ENCODE measurements at places on chromosomes 16 and 17.

- DNase-seq: no peak
Measured at GRCh38 chr16:72947379-72948237, 100.3 kb downstream of the ZFHX3 start.

DNA sequence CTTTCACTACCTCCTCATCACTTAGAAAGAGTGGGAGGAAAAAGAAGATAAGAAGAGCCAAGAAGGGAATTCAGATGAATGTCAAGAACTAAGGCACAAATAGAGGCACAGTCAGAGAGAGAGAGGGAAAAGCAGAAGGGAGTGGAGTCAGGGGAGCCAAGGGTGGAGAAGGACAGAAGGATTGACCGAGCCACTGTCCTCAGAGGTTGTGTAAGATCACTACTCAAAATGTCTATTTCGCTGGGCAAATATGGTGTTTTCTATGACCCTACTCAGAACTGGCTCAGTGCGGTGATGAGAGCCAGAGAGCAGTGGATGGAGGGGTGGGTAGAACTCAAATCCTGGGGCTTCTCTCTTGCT lies 139.2 kb upstream of the HS3ST2 start:
- no peak for DNase-seq

- no peak for DNase-seq
Measured at GRCh38 chr16:67229906-67230808, 3.2 kb downstream of the TMEM208 start.

DNA sequence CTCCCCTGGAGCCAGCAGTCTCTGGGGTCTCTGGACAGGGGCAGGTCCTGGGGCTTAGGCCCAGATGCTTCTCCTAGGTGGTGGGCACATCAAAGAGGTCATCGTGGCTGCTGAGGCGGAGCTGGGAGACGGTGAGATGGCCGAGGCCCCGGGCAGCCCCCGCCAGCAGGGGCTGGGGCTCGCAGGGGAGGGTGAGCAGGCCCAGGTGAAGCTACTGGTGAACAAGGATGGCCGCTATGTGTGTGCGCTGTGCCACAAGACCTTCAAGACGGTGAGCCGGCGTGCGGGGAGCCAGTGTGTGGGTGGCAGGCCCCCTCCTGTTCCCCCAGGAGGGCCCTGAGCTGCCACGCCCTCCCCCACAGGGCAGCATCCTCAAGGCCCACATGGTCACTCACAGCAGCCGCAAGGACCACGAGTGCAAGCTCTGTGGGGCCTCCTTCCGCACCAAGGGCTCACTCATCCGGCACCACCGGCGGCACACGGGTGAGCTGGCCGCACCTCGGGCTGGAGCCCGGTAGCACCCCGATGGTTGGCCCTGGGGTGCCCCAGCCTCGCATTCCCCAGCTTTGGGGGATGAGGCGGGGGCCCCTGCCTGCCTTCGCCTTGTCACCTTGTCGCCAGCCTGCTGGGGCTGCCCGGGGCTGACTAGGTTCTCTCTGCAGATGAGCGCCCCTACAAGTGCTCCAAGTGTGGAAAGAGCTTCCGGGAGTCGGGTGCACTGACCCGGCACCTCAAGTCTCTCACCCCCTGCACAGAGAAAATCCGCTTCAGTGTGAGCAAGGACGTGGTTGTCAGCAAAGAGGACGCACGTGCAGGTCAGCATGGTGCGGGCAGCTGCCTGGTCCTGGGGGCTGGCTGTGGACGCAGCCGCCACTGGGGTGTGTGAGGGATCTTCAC lies 3.9 kb upstream of the DNASE1L2 start:
- DNase-seq: no peak

- DNase-seq: no peak
Measured at GRCh38 chr16:27406511-27407128, 4.6 kb downstream of the IL21R start.

DNA sequence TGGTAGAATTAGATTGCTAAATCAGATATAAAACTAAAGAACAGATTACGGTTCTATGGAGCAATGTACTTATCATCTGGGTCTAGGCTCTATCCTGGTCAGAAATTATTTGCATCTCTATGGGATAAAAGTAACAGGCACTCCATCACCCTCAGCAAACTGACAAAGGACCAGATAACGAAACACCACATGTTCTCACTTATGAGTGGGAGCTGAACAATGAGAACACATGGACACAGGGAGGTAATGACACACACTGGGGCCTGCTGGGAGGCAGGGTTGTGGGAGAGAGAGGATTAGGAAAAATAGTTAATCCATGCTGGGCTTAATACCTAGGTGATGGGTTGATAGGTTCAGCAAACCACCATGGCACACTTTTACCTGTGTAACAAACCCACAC lies 61.9 kb downstream of the MPHOSPH6 start:
- DNase-seq: no peak

DNA sequence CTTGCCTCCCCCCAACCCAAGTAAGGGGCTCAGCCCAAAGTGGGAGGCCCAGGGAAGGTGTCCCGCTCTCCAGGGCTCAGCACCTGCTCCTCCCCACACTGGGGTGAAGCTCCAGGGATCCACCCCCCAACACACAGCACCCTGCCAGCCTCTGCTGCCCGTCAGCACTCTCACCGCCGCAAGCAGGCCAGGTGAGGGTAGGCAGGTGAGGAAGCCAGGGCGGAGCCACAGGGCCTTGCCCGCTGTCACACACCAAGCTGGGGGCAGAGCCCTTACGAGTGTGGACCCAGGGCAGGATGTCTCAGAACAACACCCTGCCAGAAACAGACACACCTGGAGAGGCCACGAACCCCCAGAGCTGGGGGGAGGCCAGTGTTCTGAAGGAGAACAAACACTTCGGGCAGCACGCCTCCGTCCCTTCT lies 19.5 kb downstream of the PLLP start:
- DNase-seq: peak; percentile 6

GRCh38 chr17:74270333-74270732 lies 3.7 kb upstream of the DNAI2 start:
- DNase-seq: no peak

GRCh38 chr17:39062846-39063680 lies 88.4 kb downstream of the PLXDC1 start:
- no peak for DNase-seq

DNA sequence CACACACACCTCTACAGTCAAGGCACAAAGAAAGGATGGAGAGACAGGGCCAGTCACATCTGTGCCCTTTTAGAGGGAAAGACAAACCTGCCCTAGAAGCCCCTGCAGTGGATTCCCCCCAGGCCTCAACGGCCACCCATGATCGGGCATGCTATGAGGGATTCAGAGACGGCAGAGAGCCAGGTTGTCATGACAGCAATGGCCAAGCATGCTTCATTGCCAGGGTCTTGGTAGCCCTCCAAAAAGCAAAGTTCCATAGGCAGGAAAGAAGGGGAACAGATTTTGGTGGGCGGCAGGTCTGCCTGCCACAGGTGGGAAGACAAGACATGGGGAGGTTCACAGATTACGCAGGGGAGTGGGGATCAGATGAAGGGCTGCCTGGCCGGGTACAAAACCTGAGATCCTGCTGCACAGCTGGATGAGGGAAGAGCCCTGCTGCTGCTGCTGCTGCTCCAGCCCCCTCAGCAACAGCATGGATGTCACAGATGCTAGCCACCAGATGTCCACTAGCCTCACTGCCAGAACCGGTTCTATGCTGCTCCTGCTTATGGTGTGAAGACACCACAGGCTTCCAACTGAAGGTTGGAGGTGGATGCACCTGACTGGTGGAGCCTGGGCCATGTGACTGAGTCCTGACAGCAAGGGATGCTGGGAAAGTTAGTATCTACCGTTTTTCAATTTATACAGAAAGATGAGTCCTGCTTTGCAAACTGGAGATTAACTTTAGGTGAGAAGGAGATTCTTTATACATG lies 17.8 kb downstream of the ACTG1 start:
- DNase-seq: no peak

GRCh38 chr17:48994549-48995303 lies 2.5 kb upstream of the IGF2BP1 start:
- DNase-seq: no peak

DNA sequence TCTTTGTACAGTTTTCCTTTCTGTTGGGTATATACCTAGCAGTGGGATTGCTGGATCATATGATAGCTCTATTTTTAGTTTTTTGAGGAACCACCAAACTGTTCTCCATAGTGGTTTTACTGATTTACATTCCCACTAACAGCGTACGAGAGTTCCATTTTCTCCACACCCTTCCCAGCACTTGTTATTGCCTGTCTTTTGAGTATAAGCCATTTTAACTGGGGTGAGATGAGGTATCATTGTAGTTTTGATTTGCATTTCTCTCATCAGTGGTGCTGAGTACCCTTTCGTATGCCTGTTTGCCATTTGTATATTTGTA lies 887 bp upstream of the EVI2B start:
- no peak for DNase-seq

- DNase-seq: no peak
Measured at GRCh38 chr17:80055597-80055996, 19.2 kb downstream of the CCDC40 start.

- no peak for DNase-seq
Measured at GRCh38 chr17:68297195-68297594, 5.9 kb downstream of the ARSG start.

DNA sequence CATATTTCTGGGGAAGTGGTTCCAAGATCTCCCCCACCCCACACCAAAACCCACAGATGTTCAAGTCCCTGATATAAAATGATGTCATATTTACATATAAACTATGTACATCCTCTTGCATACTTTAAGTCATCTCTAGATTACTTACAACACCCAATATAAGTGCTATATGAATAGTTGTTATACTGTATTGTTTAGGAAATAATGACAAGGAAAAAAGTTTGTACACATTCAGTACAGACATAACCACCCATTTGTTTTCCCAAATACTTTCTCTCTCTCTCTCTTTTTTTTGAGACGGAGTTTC lies 11.5 kb downstream of the CFDP1 start:
- DNase-seq: no peak

GRCh38 chr16:67388591-67388990 lies 4.7 kb downstream of the TPPP3 start:
- no peak for DNase-seq

- no peak for DNase-seq
Measured at GRCh38 chr17:50953831-50954601, 87.9 kb upstream of the TOB1 start.

GRCh38 chr17:18186627-18186982 lies 3.0 kb downstream of the ALKBH5 start:
- DNase-seq: no peak

DNA sequence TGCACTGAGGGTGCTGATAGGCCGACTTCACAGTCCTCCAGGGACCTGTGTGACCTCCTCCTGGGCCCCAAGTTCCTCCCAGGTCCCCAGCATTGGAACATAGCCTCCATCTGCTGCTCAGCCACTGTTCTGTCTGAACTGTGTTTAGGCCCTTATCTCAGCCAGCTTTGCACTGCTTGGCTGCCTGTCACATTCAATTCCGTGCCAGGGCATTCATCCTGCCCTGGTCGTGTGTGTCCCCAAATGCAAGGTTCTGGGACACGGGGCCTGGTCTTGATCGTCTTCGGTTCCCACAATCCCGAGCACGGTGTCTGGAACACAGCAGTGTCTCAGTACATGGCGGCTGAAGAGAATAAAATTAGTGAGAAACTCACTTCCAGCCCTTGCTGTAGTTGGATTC lies 69.9 kb upstream of the NFAT5 start:
- DNase-seq: no peak

DNA sequence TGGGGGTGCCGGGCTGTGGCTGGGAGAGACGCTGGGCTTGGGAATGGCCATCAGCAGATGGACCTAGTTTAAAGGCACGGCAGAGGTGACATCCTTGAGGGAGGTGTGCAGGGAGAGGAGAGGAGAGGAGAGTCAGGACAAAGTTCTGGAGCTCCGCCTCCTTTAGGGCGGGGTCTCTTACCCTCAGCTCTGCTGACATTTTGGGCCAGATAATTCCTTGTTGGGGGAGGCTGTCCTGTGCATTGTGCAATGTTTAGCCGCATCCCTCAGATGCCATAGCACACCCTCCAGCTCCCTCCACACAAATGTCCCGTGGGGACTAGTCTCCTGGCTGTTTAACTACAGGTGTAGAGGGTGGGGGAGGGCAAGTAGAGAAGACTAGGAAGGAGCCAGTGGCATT lies 48.3 kb downstream of the ARHGAP23 start:
- DNase-seq: no peak

DNA sequence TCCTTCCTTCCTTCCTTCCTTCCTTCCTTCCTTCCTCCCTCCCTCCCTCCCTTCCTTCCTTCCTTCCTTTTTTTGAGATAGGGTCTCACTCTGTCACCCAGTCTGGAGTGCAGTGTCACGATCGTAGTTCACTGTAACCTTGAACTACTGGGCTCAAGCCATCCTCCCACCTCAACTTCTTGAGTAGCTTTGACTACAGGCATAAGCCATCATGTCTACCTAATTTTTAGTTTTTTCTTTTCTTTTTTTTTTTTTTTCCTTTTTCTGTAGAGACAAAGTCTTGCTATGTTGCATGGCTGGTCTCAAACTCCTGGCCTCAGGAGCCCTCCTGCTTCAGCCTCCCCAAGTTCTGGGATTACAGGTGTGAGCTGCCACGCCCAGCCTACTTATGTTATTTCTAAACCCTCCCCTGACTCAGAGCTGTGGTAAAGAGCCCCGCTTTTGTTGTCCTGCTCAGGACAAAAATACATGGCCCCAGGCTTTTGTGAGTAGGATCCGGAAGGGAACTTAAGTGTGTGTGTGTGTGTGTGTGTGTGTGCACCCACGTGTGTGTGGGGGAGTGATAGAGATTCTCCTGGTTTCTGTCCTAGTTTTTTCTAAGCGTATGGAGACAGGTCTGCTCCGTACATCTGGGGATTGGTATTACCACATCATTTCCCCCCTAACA lies 67.1 kb downstream of the PRKCB start:
- DNase-seq: no peak

DNA sequence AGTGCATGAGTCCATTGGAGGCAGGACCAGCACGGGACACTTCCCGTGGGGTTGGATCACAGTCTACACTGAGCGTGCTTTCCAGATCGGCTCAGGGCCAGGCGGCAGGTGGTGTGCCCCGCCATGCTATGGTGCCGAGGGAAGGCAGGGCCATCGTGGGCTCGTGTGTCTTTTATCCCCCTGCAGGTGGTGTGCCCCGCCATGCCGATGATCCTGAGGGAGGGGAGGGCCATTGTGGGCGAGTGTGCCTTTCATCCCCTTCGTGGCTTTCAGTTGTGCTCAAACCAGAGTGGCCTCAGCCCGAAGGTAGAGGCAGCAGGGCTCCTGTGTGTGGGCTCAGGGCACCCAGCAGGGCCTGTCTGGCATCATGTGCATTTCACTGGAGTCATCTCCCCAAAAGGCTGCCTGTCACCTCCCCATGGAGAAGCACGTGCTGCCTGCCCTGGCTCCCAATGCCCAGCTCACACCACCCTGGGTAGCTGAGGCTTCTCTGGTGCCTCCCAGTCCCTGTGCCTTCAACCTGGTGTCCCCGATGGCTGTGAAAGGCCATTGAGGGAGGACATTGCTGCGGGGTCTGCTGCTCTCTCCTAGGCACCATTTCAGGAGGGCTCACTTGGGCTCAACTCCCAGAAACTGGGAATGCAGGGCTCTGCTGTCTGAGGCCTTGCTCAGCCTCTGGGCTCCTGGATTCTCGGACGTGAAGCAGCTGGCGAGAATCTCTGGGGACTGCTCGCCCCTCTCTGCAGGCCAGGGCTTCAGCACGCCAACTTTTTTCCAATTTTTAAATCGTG lies 207.6 kb downstream of the NPIPB11 start:
- no peak for DNase-seq
